A673 (cell line): ENCODE measurements at places on chromosomes 3 and 15. TPM values are rescaled to one million over a fixed set of nuclear protein-coding genes. Genes with fewer than 3 reads are reported as not detected.

UPK1B gene
- not detected in 2 replicates for total RNA-seq

GP9 gene
- not detected in 2 replicates for total RNA-seq

EPM2AIP1 gene
- 19.8 and 25.8 TPM in 2 replicates for total RNA-seq

ADAMTSL3 gene
- total RNA-seq: 0.95 and 2.3 TPM in 2 replicates

CLDN18 gene
- not detected in 2 replicates for total RNA-seq

GRCh38 chr3:71447197-71447596 is 136.3 kb downstream of the FOXP1 start:
- H3K4me3 ChIP-seq: no peak overlapping the region
- H3K36me3 ChIP-seq: no peaks in the 10 kb centered on the region
- no peaks in the 10 kb centered on the region for H3K4me1 ChIP-seq

GRCh38 chr3:185527364-185527763 is 25.0 kb downstream of the LIPH start:
- H3K27ac ChIP-seq: no peak overlapping the region
- H3K27me3 ChIP-seq: no peaks in the 10 kb centered on the region
- no peaks in the 10 kb centered on the region for H3K36me3 ChIP-seq
- DNase-seq: no peak
- H3K4me3 ChIP-seq: no peak overlapping the region

GRCh38 chr15:67509918-67510317 is 11.0 kb upstream of the C15orf61 start:
- no peak overlapping the region for H3K4me3 ChIP-seq
- H3K27me3 ChIP-seq: no peaks in the 10 kb centered on the region
- no peaks in the 10 kb centered on the region for H3K4me1 ChIP-seq
- DNase-seq: no peak
- no peak overlapping the region for H3K27ac ChIP-seq

GRCh38 chr3:29513236-29513635 is 232.4 kb downstream of the RBMS3 start:
- no peaks in the 10 kb centered on the region for H3K27me3 ChIP-seq
- H3K27ac ChIP-seq: peak overlapping the region; percentile 37
- H3K4me1 ChIP-seq: peaks cover 34% of the 10 kb centered on the region
- peak; percentile 28 for DNase-seq

DNA sequence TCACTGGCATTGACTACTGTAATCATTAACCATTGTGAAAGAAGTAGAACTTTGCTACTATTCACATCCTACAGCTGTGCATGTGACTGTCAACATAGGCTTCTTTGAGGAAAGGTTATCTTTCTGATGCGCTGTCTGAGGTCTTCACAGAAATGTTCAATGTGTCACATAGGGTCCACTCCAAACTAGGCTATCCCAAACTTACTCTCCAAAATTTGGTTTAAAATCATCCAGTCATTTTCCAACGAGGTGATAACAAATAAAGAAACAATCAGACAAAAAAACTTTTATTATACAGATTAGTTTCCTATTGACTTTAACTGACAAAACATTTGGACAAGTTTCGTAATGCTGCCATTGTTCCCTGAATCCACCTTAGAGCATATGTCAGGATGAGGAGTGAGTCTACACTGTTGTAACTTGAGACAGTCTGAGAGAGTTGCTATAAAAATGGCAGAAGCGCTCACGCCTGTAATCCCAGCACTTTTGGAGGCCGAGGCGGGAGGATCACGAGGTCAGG is 511.6 kb downstream of the PLOD2 start:
- no peak overlapping the region for H3K4me3 ChIP-seq
- no peak for DNase-seq
- H3K27ac ChIP-seq: no peak overlapping the region
- no peaks in the 10 kb centered on the region for H3K36me3 ChIP-seq

DNA sequence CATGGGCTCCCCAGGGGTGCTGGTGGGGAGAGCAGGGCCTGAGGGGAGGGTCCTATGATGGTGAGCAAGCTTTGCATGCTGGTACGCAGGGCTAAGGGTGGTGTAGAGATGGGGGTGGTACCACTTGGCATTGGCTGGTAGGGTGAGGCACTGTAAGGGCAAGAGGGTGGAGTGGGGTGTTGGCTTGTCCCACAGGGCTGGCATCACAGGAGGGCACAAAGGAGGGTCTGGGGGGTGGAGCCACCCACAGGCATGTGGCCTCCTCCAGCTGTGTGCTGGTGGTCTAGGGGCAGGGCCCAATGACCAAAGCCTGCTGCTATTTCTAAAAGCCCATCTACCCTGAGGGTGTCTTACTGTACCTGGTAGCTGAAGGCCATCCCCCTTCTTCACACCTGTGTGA is 65.2 kb upstream of the SEC13 start:
- H3K4me1 ChIP-seq: no peaks in the 10 kb centered on the region
- no peak overlapping the region for H3K4me3 ChIP-seq

GRCh38 chr3:39850716-39851032 is 41.3 kb downstream of the MYRIP start:
- no peaks in the 10 kb centered on the region for H3K36me3 ChIP-seq
- no peaks in the 10 kb centered on the region for H3K4me1 ChIP-seq
- H3K27me3 ChIP-seq: no peaks in the 10 kb centered on the region
- no peak for DNase-seq
- no peak overlapping the region for H3K4me3 ChIP-seq
- no peak overlapping the region for H3K27ac ChIP-seq

DNA sequence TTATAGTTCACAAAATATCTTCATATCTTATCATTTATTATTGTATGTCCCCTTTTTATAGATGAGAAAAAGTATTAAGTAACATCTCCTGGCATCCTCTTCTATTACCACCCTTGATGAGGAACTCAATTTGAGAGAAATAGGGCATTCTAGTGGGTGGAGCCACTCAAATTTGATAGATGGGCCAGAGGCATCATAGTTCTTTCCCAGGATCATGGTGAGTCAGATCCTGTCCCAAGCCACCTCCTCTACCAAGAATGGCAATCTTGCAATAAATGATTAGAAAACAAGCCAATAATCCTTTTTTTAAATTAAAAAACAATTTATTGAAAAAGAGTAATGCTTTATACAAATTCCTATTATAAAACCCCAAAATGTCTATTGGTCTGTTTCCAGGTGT is 16.8 kb downstream of the CLDN1 start:
- DNase-seq: no peak
- H3K4me3 ChIP-seq: no peak overlapping the region
- no peaks in the 10 kb centered on the region for H3K27me3 ChIP-seq
- peaks cover 54% of the 10 kb centered on the region for H3K36me3 ChIP-seq

DNA sequence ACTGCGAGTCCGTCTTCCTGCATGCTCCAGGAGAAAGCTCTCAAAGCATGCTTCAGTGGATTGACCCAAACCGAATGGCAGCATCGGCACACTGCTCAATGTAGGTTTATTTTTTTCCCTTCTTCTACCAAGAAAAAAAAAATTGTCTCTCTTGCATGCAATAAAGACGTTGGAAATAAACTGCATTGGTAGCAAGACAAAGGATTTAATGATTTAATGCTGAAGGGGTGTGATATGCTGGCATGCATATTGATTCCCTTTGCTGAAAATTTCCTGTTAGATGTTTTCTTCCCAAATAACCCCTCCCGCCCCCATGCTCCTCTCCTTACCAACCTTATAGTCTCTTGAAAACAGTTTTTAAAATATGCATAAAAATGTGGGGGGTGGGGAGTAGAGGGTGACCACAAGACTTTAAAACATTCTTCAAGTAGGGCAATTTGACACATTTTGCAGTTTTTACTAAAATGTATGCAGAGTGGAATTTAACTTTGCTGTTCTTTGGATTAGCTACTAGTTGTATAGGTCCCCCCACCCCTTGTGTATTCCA is 799 bp downstream of the RARB start:
- H3K36me3 ChIP-seq: no peaks in the 10 kb centered on the region
- DNase-seq: no peak
- H3K4me1 ChIP-seq: peaks cover 5% of the 10 kb centered on the region
- H3K27ac ChIP-seq: no peak overlapping the region

DNA sequence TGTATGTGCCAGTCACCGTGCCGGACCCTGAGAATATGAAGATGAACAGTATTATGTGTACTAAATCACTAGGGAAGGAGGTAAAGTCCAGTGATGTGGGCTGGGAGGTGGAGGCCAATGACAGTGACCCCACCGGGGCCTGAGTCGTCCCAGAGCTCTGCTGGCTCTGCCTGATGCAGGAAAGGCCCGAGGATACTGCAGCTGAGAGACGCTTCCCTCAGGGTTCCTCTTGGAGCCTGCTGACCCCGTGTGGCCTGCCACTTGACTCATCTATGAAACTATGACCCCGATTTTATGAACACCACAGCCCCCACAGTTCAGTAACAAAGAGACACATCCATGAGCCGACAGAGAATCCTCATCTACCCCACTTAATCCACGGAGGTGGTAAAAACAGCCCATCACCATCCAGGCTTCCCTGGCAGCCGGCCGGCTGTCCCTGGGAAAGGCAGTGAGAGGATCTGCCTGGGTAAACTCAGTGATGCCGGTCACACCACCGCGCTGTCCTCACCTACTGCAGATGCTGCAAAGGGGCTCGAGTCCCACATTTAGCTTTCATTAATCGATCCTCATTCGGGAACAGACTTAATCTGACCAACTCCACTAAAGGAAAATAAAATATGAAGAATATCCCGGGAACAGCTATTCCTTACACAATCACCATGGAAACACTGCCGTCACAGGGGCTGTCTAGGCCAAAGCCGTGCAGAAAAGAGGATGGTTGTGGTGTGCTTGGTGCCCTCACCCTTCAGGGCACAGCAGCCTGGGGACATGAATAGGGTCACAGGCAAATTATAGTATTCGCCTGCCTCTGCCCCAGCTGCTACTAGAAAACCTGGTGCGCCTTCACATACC is 82.9 kb downstream of the ARRDC4 start:
- peaks cover 10% of the 10 kb centered on the region for H3K27me3 ChIP-seq
- DNase-seq: no peak
- no peaks in the 10 kb centered on the region for H3K4me1 ChIP-seq
- no peak overlapping the region for H3K4me3 ChIP-seq
- no peak overlapping the region for H3K27ac ChIP-seq

DNA sequence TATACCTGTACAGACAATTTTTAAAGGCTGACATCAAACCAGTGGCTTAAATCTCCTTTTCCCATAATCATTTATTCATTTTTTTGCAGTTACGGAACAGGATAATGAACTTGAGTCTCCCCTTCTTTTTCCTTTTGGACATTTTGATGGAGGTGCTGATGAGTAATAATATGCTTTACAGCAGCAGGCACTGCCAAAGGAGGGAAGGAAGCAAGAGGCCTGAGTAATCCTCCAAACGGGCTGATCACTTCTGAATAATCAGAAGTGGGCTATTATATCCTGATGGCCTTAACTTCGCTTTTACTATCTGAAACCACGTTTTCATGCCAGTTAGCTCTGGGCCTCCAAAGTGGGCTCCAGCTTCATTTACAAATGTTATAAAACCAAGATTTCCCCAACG is 527.2 kb downstream of the FOXP1 start:
- DNase-seq: no peak
- H3K27me3 ChIP-seq: no peaks in the 10 kb centered on the region
- H3K4me1 ChIP-seq: peaks cover 72% of the 10 kb centered on the region

GRCh38 chr3:123805101-123805500 is 79.0 kb downstream of the MYLK start:
- no peak overlapping the region for H3K27ac ChIP-seq
- no peaks in the 10 kb centered on the region for H3K4me1 ChIP-seq
- H3K27me3 ChIP-seq: no peaks in the 10 kb centered on the region
- no peaks in the 10 kb centered on the region for H3K36me3 ChIP-seq
- DNase-seq: no peak

DNA sequence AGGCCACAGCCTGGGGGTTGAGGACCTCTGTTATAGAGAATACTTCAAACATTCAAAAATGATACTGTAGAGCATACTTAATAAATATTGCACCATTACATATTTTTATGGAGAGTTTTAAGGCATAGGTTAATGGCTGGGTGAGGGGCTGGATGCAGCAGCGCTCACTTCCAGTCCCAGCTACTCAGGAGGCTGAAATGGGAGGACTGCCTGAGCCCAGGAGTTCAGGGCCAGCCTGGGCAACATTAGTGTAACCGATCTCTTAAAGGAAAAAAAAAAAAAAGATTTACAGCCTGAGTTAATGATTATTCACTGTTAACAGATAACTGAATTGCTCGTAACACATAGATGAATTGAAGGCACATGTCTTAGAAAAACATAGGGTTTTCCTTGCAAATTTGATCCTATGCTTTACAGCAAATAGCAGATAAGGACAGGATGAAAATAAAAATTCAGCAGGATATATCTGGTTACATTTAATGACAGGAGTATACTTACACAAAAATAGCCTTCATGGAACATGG is 282.9 kb downstream of the TBC1D5 start:
- no peaks in the 10 kb centered on the region for H3K4me1 ChIP-seq
- no peaks in the 10 kb centered on the region for H3K36me3 ChIP-seq
- H3K27me3 ChIP-seq: no peaks in the 10 kb centered on the region
- no peak overlapping the region for H3K4me3 ChIP-seq
- DNase-seq: no peak
- H3K27ac ChIP-seq: no peak overlapping the region

DNA sequence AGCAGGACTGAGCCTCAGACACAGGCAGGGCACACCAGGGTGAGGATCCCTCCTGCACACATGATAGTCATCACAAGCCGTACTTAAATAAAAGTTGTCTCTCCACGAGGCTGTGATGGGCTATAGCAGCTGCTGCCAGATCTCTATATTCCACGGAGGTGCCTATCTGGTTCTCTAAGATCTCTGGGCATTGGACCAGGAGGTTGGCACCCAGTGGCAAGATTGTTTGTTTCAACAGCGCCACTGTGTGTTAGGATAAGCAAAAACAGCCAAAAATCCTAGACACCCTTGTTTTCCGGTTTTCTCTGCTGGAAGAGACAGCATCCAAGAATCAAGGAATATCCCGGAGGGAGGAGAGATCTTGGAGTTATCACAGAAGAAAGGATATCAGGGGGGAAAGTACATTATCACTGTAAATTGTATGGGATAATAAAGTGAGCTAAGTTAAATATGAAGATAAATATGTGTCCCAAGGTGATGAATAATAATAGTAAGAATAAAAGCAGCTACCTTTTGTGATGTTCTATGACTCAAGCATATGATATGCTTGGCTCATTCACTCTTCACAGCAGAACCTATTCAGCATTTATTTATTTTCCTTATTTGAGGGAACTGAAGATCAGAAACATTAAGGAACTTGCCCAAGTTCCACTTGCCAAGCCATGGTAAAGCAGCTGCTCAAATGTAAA is 90.6 kb upstream of the AKAP13 start:
- H3K4me3 ChIP-seq: no peak overlapping the region
- no peaks in the 10 kb centered on the region for H3K36me3 ChIP-seq
- peak; percentile 79 for DNase-seq
- H3K27ac ChIP-seq: no peak overlapping the region
- no peaks in the 10 kb centered on the region for H3K4me1 ChIP-seq

DNA sequence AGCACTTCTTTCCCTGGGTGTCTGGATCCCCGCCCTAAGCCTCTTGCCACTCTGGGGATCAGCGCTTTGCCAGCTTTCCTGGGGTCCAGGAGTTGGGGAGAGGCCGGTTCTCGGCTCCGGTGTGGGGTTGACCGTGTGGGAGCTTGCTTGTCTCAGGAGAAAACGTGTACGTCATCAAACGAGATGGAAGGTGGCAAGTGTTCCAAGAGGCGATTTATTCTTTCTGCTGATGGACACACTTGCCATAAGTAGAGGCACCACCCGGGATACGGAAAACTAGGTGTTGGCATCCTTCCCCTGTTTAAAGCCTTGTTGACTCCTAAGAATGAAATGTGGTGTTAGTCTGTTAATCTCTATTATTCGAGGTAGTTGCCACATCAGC is 295 bp downstream of the ZWILCH start:
- no peaks in the 10 kb centered on the region for H3K27me3 ChIP-seq
- peaks cover 43% of the 10 kb centered on the region for H3K36me3 ChIP-seq
- peak overlapping the region; percentile 72 for H3K4me3 ChIP-seq
- no peak for DNase-seq
